Adipocyte (in vitro differentiated cells): ENCODE measurements at places on chromosomes 16 and 17.

DNA sequence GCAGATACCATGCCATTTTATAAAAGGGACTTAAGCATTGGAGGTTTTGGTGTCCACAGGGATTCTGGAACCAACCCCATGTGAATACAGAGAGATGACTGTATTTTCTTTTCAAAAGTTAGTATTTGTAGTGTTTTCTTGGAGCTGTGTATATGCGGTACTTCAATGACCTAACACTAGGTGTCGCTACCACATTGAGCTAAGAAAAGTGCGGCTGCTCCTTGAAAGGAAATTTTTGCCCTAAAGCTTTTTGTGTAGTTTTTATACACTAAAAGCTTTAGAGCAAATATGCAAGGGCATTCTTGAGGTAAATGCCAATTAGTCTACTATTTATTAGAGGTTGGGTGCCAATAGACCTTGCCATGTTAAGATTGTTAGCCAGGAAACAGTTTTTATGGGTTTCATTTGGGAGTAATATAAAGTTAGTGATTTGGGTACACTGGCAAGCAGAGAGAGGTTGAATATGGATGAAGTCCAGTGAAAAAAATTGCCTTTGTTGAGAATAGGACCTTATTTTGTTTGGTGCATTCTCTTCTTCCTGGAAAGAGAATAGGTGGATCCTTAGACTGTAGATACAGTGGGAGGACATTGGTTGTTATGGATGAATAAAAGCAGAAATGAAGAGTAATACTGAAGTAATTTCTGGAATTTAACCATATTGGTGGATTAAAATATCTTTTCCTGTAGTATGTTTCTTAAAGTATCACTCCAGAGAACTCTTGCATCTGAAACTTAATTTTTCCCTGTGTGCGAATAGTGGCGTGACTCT is 43.3 kb downstream of the BCAS3 start:
- peak; percentile 89 for DNase-seq

- DNase-seq: no peak
Measured at GRCh38 chr17:3914312-3914670, 2.0 kb downstream of the P2RX1 start.

DNA sequence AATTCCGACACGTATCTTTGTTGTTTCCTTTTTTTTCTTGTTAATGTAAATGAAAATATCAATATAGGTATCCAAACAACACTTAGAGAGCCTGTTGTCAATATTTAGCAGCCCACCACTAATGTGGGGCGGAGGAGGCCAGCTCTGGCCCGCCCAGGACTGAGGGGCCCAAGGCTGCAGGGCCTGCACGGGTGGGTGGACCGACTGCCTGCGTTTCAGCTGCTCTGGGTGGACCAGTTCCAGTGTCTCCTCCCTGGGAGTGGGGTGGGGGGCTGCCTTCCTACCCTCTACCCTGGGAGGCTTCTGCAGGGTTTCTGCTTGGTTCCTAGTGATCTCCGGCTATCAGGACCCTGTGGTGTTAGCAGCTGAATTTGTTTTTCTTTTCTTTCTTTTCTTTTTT is 15.9 kb upstream of the ADGRG1 start:
- no peak for DNase-seq

DNA sequence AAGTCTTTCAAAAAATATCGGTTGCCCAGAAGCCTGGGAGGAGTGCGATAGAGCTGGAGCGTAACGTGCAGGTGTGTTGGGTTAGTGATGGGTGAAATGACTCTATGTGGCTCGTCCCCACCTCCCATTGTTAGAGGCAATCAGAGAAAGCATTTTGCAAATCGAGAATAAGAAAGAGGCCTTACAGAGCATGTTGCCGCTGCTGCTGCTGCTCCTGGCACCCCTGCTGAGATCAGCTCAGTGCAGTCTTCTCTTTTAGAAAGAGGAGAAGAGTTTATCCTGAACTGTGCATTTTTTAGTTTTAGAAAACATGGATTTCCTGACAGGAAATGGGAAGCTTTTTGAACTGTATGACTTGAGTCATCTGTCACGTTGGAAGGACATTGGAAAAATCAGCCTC is 774.5 kb upstream of the RBFOX1 start:
- no peak for DNase-seq

DNA sequence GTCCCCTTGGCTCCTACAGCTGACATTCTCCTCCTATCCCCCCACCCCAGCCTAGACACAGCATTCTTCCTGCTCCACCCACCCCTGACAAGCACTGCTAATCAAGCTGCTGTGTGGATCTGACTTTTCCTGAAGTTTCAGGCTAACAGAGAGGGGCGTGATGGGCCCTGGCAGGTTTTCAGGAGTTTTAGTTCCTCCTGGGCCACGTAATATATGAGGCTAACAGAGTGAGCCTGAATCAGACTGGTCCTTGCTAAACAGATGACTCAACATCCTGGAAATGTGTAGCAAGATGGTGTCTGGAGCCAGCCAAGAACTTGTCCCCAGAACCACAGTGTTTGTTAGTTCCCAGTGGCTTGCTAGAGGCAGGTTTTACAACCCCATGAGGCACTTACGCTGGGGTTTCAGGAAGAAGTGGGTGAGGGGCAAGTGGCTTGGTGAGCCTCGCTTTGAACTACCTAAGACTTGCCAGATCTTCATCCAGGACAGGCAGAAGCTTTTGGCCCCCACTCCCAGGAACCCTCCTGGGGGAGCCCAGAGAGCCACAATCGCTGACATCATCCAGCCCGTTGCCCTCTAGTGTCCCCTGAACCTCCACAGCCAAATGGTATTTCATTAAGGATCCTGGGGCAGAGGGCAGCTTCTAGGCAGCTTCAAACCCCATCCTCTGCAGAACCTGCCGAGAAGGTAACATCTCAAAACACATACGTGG is 15.9 kb downstream of the TMEM92 start:
- DNase-seq: peak; percentile 96

GRCh38 chr16:57704905-57705852 is 10.6 kb downstream of the DRC7 start:
- no peak for DNase-seq

DNA sequence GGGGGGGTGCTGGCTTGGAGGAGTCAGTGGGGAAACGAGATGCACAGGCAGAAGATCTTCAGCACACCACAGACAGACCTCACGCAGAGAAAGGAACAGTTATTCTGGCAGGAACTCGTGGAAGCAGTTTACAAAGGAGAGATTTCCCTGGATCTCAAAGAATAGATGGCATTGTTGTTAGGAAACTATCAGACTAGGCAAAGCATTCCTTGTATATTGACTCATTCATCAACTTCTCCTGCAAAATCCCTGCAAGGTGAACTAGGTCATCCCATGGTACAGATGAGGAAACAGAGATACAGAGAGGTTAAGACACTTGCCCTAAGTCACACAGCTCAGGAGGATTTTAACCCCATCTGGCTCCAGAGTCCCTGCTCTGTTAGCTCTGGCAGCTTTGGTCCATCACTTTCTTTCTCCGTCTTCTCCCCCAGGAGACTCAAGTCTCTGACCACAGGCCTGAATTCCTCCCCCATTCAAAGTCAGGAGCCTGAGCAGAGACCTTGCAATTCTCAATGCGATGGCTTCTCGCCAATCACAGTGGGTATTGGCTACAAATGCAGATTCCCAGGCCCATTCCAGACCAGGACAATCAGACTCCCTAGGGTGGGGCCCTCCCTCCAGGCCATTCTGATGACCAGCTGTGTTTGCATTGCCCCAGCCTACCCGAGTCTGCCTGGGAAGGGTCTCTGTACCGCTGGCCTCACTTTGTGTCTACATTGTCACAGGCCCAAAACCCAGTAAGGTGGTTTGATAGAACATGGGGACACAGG is 56.4 kb downstream of the LITAF start:
- DNase-seq: no peak

- DNase-seq: no peak
Measured at GRCh38 chr16:85495823-85496538, 117.1 kb upstream of the GSE1 start.

GRCh38 chr16:14310519-14310991 is 239.4 kb downstream of the MRTFB start:
- peak; percentile 34 for DNase-seq

GRCh38 chr16:9837481-9837880 is 344.7 kb downstream of the GRIN2A start:
- no peak for DNase-seq

DNA sequence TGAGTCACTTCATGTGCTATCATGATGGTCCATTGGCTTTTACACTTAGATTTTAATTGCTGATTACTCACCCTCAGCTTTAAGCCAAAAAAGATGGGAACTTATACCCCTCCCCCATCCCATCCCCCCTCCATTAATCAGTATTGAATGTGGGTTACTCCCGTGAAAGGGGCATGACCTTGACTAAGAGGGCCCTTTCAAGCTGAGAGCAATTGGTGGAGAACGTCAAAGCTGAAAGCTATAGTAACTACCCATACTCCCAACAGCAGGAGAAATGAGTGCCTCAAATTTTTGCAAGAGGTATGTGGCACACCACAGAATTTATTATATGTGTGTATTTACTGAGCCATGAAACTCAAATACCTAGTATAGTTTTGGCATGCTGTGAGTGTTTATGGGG is 99.7 kb upstream of the CDH8 start:
- DNase-seq: no peak

GRCh38 chr16:2057438-2057837 is 9.7 kb downstream of the TSC2 start:
- no peak for DNase-seq

- no peak for DNase-seq
Measured at GRCh38 chr16:13606804-13607203, 313.1 kb upstream of the ERCC4 start.

- DNase-seq: no peak
Measured at GRCh38 chr16:1216296-1216619, 8.8 kb downstream of the TPSG1 start.

- DNase-seq: no peak
Measured at GRCh38 chr17:73851091-73851490, 206.8 kb upstream of the SDK2 start.

DNA sequence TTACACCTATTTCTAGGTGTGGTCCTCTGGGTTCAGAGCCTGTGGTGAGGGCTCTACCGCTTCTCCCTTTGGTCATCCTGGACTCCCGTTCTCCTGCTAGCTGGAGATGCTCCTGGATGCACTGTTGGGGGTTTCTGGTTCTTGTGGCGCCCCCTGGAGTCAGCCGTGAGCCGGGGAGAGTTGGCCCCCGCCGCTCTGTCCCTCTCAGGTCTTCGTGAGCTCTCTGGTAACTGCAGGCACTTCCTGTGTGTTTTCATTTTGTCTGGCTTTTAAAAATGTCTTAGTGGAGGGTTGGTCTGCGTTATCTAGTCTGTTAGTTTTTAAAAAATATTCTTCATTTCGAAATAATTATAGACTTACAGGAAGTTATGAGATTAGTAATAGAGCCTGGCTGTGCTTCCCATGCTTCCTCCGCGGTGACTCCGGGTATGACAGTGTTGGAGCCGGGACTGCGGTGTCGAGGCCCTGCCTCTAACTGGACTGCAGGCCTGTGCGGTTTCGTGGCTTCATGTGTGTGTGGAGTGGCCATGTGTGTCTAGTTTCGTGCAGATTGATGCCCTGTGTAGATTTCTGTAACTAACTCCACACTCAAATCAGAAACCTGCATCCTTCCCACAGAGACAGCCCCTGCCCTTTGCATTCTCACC is 78.0 kb upstream of the ZNF750 start:
- peak; percentile 7 for DNase-seq

GRCh38 chr17:79952901-79953300 is 82.8 kb downstream of the TBC1D16 start:
- DNase-seq: no peak

- DNase-seq: no peak
Measured at GRCh38 chr16:67648764-67649407, 3.9 kb downstream of the CARMIL2 start.

GRCh38 chr16:50178491-50178941 is 25.4 kb downstream of the TENT4B start:
- peak; percentile 28 for DNase-seq

DNA sequence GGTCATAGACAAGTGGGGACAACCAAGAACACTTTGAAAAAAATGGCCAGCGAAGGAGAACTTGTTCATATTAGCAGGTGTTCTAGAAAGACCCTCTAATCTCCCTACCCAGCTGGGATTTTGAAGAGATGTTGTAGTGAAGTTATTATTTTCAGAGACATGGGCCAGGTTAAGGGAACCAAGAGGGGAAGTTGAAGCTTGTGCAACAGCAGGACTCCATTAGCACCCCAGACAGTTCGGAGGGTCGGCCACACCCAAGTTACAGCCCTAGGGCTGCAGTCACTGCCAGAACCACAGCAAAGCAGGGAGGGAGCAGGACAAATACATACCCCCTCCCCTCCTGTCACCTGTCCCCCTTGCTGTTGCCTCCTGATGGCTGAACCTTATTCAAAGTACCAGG is 42.3 kb downstream of the WSB1 start:
- DNase-seq: no peak

GRCh38 chr17:57980522-57980921 is 7.5 kb downstream of the VEZF1 start:
- no peak for DNase-seq
